ENCODE measurements at places on chromosomes 16 and 17.

DNA sequence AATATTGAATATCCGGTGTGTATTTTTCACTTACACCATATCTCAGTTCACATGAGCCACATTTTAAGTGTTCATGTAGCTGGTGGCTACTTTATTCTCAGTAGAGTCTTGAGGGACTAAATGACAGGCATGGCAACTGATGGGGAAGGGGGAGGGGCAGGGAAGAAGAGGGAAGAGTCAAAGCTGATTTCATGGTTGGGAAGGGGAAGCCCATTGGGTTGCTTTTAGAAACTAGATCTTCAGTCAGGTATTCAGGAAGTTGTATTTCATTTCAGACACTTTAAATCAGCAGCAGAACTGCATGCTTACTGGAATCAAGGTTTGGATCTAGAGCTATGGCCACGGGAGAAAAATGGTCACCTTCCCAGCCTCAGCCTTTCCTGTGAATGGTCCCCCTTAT is 2.9 kb upstream of the WIPI1 start:
- no peak for DNase-seq

GRCh38 chr17:82239926-82240505 is 11.2 kb downstream of the SLC16A3 start:
- no peak for DNase-seq

GRCh38 chr17:79112471-79112870 is 37.8 kb downstream of the ENGASE start:
- DNase-seq = no peak

GRCh38 chr17:56688151-56688550 is 94.7 kb downstream of the NOG start:
- DNase-seq = no peak

- DNase-seq = no peak
Observed at GRCh38 chr17:80106751-80107150, 5.4 kb downstream of the GAA start.

DNA sequence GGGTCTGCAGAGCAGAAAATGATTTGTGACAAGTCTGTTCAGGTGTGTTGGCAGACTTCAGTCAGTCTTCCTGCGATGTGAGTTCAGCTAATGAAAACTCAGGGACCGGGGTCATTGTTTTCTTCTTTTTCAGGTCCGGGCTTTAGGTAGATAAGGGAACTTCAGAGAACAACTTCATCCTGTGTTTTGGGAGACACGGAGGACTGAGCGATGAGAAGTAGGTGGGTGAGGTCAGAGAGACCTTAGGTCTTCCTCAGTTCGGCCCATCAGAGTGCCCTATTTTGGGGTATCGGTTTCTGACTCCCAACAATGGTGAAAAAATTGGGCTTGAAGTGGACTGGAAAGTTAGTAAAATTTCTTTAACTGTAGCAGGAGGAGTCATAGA is 88.9 kb upstream of the ATF7IP2 start:
- DNase-seq = no peak

- DNase-seq = no peak
Observed at GRCh38 chr17:19327031-19327783, 35.3 kb downstream of the B9D1 start.

DNA sequence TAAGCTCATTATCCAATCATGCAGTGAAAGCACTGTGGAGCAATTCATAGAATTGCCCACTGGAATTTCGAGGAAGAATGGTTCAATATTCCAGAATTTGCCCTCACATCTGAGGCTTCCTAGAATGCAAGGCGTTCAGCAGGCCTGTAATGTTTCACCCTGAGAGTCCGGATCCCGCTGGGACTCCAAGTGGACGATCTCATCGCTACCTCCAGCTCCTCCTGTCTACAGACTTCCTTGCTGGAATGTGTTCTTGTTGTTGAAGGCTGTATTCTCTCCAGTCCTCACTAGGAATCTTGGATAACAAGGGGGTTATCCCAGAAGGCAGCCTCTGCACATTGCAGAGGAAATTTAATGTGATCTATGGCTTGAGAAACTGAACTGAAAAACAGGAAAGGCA is 7.8 kb downstream of the SLC47A1 start:
- DNase-seq = no peak

DNA sequence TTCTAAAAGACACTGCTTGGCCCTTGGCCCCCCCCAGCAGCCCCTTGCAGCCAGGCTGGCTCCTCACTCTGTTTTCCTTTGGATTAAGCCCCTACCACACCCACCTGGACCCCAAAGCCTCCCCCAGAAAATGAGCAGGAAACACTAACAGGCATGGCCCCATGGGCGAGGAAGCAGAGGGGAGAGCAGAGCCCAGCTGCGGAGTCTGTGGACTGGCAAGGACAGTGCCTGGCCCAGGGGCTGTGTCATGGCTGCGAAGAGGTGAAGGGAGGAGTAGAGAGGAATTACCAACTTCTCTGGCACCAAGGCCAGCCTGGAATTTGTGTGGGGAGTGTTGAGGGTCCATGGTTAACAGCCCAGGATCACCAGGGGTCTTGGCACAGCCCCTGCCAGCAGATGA is 47.4 kb downstream of the MRC2 start:
- DNase-seq = no peak

DNA sequence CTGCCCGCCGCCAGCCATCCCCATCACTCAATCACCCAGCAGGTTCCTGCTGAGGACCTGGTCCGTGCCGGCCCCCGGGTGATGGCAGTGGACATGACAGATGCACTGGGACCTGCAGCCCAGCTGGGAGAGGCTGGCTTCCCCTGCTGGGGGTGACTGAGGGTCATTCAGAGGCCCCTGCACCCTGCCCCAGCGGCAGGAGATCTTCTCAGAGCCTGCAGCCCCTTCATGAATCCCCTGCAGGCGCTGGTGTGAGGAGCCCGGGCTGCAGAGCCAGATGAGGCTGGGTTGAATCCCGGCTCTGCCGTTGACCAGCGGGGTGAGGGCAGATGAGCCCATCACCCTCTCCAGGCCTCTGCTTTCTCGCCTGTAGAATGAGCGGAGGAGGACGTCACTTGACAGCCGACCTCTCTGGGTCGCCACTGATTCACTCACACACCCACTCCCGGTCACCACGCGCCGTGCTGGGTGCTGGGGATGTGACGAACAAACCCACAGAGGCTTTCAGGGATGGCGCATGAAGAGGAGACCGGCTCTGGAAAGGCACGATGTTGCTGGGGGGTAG is 95.2 kb upstream of the CIBAR2 start:
- DNase-seq = no peak
